ENCODE measurements at places on chromosomes 13 and 19. TPM values are rescaled to one million over a fixed set of nuclear protein-coding genes. Genes with fewer than 3 reads are reported as not detected.

OR10H1 gene
- total RNA-seq: not detected

CBARP gene
- total RNA-seq: 9.7 TPM

EPSTI1 gene
- 2.7 TPM for total RNA-seq

PSG5 gene
- 0.89 TPM for total RNA-seq

DPF1 gene
- 2.4 TPM for total RNA-seq

PLIN5 gene
- total RNA-seq: not detected

TEX101 gene
- not detected for total RNA-seq

COG3 gene
- 52.0 TPM for total RNA-seq

PRR19 gene
- 0.37 TPM for total RNA-seq
